DND-41 (cell line): ENCODE measurements at places on chromosomes 2 and 18.

- DNase-seq: no peak
Measured at GRCh38 chr2:202932425-202933138, 20.5 kb downstream of the CARF start.

- peak; percentile 73 for DNase-seq
Measured at GRCh38 chr18:60372596-60372995, at the start of gene MC4R. Gene MC4R, minus strand, starts transcription at chr18:60372775. Its CDS starts 426 bp downstream, at chr18:60372349.

DNA sequence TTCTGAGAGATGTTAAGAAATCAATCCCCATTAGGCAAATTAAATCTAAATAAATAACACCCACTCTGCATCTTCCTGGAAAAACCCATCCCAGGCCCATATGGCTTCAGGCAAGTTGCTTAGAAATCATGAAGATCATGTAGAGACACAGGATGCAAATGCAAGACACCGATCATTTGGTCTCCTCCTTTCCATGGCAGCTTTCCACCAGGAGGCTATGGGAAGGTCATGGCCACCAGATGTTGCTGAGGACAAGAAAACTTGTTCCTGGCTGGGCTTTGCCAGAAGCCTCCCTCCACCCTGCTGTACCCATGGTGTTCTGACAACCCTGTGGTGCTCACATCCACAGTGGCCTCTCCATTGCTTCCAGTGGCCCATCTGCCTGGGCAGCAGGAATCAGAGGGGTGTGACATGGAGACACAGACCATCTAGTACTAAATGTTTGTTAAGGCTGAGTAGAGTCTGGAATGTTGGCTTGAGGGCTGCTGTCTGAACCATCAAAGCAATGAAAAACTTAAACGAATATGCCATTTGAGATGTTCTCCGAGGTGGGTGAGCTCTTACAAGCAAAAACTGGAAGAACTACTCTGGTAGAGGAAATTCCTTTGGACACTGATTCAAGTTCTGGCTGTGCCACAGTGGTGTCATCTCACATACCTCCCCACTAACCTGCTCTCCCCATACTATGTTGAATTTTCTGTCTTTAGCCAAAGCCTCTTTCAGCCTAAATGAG is 293.2 kb downstream of the TNS1 start:
- DNase-seq: no peak

DNA sequence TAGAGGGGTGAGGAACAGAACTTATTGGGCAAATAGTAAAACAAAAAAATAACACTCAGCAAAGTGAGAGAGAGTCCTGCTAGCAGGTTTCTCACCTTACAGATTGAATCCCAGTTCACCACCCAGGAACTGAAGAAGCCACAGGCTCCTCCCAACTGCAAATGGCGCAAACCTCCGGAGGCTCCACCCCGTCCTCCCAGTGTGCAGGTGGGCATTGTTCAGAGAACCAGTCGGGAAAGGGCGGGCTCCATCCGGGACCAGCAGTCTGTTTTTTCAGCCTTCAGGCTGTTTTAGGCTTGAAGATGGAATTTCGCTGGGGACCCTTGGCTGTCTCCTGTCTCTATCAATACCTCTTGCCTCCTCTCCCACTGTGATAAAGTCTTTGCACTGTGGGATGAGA is 317.5 kb downstream of the PARD3B start:
- DNase-seq: no peak

DNA sequence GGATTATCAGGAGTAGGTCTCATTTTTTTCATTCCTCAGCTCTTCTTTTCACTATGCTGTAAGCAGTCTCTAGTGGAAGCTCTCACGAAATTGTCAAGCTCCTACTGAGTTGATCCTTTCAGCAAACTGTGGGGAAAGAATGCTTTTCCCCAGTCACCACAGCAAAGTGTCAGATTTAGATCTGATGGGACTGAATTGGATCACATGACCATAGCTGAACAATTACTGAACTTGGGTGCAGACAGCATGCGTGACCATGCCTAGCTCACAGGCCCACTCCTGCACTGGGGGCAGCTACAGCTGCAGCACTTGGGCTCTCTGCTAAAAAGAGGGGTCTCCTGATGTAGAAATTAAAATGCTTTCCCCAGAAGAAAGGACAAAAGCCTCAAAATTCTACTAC is 3.1 kb downstream of the ARHGAP15 start:
- peak; percentile 53 for DNase-seq

DNA sequence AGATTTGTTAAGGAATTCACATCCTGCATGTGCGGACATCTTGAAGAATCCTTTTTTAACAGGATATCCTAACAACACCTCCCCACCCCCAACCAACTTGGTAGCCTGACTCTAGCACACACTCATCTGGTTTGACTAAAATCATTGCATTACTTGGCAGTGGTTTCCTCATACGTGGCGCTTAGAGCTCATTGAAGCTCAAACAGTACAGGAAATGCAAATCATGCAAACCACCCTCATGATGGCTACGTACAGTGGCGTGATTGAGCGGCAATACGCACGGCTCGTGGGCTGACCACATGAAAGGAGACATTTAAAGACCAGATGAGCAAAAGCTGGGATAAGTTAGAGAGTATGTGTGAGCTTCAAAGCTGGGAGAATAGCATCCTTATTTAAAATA is 336.2 kb downstream of the ZEB2 start:
- DNase-seq: peak; percentile 85

GRCh38 chr2:100852999-100853908 is 33.3 kb downstream of the NPAS2 start:
- no peak for DNase-seq

- no peak for DNase-seq
Measured at GRCh38 chr2:141569941-141570340, 560.9 kb downstream of the LRP1B start.
